Activated CD4-positive, alpha-beta T cell treated with anti-CD3 and anti-CD28 coated beads for 24 hours (primary cell): ENCODE measurements at places on chromosomes 2 and 18.
A peak's percentile ranks its signal among the peaks of the same experiment; 100 is the strongest.

GRCh38 chr2:215825707-215826106 is 187.6 kb downstream of the MREG start:
- DNase-seq: no peak

GRCh38 chr2:65264821-65265670 is 37.4 kb downstream of the ACTR2 start:
- DNase-seq: peak; percentile 3

GRCh38 chr2:147845411-147845971 is 662 bp downstream of the ACVR2A start:
- peak; percentile 33 for DNase-seq

DNA sequence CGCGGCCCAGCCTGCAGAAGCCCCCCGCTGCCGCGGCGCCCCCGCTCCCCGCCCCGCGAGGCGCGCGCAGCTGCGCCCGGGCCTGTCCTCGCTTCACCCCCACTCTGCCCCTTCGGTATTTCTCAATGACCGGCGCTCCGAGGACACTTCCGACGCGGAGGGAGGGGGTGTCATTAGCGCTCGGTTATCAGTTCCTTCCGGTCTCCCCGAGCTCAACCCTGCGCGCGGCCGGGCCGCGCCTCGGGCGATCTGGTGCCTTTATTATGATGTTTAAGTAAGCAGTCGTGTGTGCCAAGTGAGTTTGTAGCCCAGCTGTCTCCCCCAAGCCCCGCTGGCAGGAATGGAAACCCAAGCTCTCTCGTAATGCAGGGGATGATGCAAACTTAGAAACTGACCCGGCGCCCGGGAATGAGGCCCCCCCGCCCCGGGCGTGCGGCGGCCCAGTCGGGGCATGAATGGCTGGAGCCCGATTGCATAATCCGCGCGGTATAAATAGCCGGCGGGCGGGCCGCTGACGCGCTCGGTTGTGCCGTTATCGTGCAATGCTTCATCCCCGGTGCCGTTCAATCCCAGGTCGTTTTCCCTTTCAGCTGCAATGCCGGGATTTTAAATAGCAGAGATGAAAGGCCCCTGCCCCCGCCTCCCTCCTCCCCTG is 3.9 kb upstream of the SPRED2 start:
- no peak for DNase-seq

DNA sequence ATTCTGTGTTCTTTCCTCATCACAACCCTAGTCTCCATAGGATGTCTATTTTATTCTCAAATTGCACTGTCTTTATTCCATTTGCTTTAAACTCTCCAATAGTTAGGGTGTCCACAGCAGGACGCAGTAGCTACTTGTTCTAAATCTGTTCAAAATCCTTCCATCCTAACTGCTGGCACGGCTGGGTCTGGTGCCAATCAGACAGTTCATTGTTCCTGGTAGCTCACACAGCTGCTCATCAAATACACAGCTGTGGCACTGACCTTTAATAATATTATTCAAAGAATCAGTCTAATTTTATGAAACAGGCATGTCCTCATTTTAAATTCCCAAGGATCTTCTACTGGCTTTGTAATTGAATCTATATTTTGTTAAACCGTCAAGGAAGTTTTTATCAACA is 59.7 kb upstream of the TMEFF2 start:
- DNase-seq: no peak

DNA sequence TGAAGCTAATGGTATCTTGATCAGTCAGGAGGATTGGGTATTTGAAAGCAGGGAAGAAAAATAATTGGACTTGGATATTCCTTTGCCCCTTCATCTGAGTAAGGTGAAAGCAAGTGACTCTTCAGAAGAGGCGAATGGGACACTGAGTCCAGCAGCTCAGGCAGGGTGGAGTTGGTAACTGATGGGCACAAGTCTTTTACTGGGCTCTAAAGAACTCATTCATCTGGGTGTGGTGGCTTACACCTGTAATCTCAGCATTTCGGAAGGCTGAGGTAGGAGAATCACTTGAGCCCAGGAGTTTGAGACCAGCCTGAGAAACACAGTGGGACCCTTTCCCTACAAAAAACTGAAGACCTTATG is 11.2 kb downstream of the CFLAR start:
- DNase-seq: no peak

DNA sequence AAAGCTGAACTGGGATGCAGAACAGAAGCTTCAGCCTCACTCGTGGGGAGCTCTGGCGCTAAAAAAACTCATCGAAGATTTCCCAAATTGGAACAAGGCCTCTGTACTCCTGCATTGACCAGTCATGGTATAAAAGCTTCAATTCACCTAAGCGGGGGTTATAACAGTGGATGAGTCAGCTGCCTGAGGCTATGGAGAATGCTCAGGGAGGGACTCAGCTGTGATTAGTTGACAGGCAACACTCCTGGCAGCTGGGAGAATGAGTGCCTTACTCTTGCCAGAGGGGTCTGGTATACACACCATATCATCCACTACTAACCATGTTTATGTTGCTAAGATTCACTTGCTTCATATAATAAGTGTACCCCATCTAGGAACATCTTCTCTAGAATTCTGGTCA is 350.6 kb upstream of the VRK2 start:
- no peak for DNase-seq
